ENCODE measurements at places on chromosomes 13 and 19.

DNA sequence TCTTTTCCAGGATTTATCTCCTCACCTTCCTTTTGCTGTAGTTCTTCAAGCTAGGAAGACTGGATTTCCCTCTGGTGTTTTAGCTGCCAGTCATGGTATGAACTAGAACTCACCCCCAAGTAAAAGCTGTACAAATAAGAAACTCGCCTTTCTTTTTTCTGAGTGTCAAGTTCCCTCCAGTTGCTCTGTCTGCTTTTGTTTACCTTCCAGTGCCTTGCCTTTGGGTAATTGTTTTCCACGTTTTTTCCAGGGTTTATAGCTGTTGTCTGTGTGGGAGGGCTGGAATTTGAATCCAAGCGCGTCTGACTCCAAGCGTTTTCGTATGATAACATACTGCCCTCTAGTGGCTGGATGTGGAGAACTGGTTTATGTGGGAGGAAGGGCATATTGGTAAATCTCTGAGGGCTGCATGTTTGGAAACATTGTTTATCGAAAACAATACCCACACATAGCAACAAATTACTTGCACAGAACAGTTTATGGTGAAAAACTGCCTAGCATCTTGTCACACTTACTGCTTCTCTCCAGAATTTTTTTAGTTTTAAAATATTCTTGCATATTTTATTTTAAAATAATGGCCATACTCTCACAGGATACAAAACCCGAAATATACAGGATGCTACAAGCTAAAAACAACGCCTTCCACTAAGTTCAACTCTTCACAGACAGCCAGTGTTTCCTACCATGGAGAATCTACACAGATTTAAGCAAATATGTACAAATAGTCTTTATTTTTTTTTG lies 19.2 kb downstream of the RCN3 start:
- peak; percentile 95 for DNase-seq

DNA sequence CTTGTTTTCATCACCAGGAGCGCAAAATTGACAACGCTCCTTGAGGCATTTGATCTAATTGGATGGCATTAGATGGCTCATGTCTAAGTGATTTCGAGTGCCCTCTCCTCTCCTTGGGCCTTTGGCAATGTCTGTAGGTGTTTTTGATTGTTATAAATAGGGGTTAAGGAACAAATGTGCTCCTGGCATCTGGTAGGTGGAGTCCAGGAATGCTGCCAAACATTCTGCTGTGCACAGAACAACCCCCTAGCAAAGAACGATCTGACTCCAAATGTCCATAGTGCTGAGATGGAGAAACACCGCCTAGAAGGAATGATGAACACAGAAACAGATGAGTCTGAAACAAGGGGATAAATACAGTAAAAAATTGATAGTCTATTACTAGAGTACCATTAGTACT lies 68.0 kb upstream of the C1QTNF9B start:
- no peak for DNase-seq

DNA sequence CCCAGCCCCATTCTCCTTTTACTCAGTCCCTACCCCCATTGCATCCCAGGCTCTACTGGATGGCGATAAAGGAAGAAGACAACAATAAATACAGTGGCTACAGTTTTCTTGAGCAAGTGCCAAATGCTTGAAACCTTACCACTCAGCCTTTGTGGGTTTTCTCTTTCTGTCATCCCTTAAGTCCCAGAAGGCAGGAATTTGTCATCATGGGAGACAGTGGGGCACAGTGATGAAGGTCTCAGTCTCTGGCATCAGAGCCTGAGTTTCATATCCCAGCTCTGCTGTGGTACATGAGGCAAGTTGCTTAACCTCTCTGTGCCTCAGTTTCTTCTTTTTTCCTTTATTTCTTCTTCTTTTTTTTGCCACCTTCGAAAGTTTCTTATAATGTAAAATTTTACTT lies 5.1 kb upstream of the COMP start:
- no peak for DNase-seq

- no peak for DNase-seq
These were observed 1244.9 kb downstream of the PCDH17 start for GRCh38 chr13:58876473-58876872.

- DNase-seq = no peak
These were observed 871 bp upstream of the CCER2 start for GRCh38 chr19:38912600-38913514.

DNA sequence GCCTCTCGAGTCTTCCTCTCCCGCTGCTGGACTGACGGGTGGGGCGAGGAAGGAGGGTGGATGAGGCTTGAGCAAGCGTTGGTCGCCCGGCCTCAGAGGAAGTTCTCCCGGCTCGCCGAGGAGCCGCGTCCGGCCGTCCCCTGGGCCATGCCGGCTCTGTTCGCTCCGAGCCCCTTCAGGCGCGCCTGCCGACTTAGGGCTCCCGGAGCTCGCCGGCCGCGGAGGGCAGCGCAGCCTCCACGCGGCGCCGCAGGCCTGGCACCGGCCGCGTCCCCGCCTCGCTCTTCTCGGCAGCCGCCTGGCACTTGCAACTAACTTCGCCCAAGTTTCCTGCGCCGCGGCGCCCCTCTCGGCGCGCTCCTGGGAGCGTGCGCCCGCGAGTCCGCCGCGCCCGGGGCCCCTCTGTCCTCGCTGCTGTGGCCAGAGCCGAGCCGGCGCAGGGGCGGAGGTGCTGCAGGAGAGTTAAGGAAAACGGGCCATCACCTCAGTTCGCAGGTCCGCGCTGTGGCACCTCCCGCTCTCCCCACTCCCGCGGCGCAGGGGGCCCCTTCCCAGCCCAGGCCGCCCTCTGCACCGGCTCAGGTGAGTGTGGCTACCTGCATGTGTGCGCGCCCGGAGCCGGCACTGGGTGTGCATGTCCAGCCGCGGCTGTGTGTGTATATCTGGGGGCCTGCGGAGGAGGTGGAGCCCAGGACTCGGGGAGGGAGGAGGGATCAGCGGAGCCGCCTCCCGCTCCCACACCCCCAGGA lies 641 bp upstream of the SOX21 start:
- no peak for DNase-seq

- no peak for DNase-seq
These were observed 8.8 kb downstream of the METTL21C start for GRCh38 chr13:102686024-102686423.

DNA sequence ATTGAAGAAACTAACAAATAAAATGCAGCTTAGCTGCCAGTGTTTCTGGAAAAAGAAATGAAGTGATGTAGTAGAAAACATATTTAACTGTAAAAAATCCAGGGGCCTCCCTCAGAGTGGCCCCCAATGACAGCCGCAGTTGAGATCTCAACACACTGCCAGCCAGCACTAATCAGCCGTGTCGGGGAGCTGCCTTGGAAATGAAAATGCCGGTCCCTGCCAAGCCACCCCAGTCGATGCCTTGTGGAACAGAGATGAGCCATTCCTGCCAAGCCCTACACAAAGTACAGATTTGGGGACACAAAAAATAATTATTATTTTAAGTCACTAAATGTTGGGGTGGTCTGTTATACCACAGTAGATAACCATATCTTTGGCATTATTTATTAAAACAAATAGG lies 1342.4 kb downstream of the EFNB2 start:
- no peak for DNase-seq

GRCh38 chr13:71838842-71839241 lies 28.2 kb downstream of the DACH1 start:
- no peak for DNase-seq

DNA sequence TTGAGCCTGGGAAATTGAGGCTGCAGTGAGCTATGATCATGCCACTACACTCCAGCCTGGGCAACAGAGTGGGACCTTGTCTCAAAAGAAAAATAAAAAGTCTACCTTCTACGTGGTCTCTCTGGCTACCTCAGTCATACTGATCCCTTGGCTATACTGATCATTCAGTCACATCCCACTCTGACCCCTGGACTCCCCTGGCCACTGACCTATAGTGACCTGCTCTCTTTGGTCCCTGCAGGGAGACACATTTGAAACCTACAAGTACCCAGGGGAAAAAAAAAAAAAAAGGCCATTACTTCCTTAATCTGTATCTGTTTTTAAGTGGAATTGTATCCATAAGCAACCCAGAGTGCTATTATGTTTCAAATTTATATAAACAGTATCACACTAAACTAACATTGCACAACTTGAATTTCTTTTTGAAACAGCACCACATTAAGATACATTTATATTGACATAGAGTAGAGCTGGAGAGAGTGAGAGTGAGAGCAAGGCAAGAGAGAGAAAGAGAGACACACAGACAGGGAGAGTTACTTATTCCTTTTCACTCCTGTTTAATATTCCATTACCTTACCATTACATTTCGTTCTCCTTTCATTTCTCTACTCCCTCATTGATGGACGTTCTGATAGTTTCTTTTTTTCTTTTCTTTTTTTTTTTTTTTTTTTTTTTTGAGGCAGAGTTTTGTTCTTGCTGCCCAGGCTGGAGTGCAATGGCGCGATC lies 23.7 kb upstream of the CERS4 start:
- no peak for DNase-seq

GRCh38 chr13:51066091-51066831 lies 44.8 kb downstream of the C13orf42 start:
- DNase-seq = no peak

- no peak for DNase-seq
These were observed 13.2 kb downstream of the ZNF793 start for GRCh38 chr19:37519890-37520289.

- DNase-seq = no peak
These were observed 34.3 kb upstream of the TNFSF11 start for GRCh38 chr13:42539670-42540069.

GRCh38 chr13:94236872-94237271 lies 242.6 kb downstream of the DCT start:
- no peak for DNase-seq

DNA sequence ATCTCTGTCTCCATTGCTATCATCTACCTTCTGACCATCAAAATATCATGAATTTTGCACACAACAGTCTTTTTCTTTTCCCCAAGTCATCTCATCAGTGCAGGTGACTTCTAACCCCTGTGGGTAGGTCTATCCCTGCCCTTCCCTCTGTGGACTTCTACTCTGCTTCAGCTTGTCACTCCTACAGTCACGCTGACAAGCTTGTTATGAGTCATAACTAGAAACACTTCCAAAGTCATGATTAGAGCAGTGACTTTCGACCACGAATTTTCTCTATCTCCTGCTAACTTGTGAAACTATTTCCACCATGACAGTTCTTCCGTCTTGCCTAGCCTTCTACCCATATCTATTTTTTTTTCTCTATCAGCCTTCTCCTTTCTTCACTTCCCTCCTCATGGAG lies 343.7 kb upstream of the ARGLU1 start:
- no peak for DNase-seq

- no peak for DNase-seq
These were observed 100.7 kb downstream of the DGKH start for GRCh38 chr13:42149136-42149535.

- DNase-seq = no peak
These were observed 110.3 kb downstream of the GADD45B start for GRCh38 chr19:2586196-2586595.

- no peak for DNase-seq
These were observed 17.4 kb downstream of the RB1 start for GRCh38 chr13:48320891-48321510.

GRCh38 chr19:21604351-21604926 lies 99.0 kb downstream of the ZNF429 start:
- DNase-seq = peak; percentile 6

DNA sequence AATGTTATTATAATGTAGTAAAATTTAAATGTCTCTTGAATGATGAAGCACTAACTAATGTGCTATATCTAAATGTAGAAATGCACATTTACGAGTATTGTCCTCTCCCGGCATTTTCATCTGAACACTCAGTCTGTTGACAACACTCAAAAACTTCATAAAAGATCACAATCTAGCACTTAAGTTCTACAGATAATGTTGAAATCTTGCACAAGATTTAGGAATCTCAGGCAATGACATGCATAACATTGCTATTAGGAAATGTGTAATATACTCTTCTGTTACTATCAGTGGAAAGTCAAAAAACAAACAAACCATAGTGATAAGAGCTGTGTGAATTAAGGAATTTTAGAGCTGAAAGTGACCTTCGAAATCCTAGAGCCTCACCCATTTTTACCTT lies 37.5 kb upstream of the XPO4 start:
- DNase-seq = no peak

- no peak for DNase-seq
These were observed 1487.2 kb upstream of the PRR20A start for GRCh38 chr13:55653497-55653896.

GRCh38 chr13:77338961-77339401 lies 12.1 kb upstream of the MYCBP2 start:
- DNase-seq = no peak

GRCh38 chr13:97276862-97277269 lies 54.7 kb downstream of the MBNL2 start:
- no peak for DNase-seq

GRCh38 chr19:22286151-22286810 lies at the start of gene ZNF729:
Gene ZNF729, plus strand, starts transcription at chr19:22286441. Its CDS starts 85 bp downstream, at chr19:22286526.
- no peak for DNase-seq

DNA sequence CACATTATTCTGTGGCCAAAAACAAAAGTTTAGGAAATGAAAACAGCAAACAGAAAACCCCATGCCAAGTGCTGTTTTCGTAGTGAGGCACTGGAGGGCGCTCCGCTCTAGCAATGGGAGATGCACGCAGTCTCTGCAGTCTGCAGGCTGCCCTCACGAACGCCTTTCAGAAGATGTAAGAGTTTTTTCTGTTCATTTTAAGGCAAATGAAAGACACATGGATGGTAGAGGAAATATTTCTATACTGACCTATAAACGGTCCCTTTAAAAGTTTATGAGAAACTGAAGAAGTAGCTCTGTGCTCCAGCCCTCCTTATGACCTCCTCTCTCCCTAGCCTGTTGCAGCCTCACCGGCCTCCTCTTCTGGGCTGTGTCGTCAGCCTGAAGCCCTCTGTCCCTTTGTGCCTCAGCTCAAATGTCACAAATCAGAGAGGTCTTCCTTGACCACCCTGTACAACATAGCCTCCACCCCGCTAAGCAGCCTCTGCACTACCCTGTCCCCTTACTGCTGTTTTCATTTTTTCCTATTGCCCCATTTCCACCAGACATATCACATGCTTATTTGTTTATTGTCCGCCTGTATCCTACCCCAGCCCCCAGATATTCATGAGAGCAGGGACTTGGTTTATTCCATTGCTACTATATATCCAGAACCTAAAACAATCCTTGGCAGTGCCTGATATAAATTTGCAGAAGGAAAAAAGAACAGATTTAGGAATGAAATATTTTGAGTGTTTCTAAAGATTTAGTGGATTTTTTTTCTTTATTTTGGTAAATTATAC lies 116.4 kb downstream of the TM9SF2 start:
- DNase-seq = peak; percentile 13

DNA sequence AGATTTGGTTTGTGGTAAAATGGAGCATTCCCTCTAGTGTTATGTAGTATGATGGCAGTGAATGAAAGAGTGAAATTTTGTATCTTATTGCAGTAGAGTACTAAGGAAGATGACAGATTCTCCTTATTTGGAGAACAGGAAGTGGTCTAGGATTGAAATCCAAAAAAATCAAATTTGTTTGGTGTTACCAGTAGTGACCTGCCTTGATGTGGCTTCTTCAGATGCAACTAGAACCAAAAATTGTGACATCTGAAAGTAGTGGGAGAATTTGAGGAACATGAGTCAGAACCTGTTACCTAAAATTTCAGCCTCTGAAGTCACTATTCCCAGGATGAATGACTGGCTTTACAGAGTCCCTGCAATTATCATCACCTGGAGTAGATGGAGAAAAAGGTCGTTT lies 165.9 kb downstream of the KLF5 start:
- DNase-seq = no peak

- no peak for DNase-seq
These were observed 19.8 kb upstream of the SLC35E1 start for GRCh38 chr19:16591803-16592556.

GRCh38 chr13:109998684-109999533 lies 212.5 kb upstream of the IRS2 start:
- DNase-seq = no peak
